Omental fat pad (tissue), 4 donors: ENCODE measurements at places on chromosomes 13 and 19. TPM values are rescaled to one million over a fixed set of nuclear protein-coding genes. Genes with fewer than 3 reads are reported as not detected.

- DNase-seq, result no peak
Observed at GRCh38 chr13:48297131-48297786, 6.3 kb upstream of the RB1 start.

Gene ZNF675
- total RNA-seq, result 7.3 TPM

Gene MISP
- 3.2 TPM for total RNA-seq

Gene HSD11B1L
- 7.2 TPM for total RNA-seq

DNA sequence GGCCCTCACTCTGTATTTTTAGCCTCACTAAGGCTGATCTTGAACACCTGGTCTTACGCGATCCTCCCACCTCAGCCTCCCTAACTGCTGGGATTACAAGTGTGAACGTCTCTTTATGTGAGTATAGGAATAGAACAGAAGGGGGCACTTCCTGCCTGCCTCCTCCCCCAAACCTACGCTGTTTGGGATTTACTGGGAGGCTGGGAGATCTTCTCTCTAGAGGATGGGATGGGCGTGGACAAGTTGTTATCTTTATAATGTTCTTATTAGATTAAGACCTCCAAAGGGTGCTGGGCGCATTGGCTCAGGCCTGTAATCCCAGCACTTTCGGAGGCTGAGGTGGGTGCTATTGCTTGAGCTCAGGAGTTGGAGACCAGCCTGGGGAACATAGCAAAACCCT lies 2.9 kb upstream of the CSNK1G2 start:
- no peak for DNase-seq

- DNase-seq, result no peak
Observed at GRCh38 chr19:57615346-57615745, 1.3 kb downstream of the ZNF134 start.

Gene DENND1C
- total RNA-seq, result 7.6 TPM

Gene ARHGAP45
- 41.2 TPM for total RNA-seq

- DNase-seq, result no peak
Observed at GRCh38 chr13:41652735-41653361, 195.5 kb downstream of the RGCC start.

DNA sequence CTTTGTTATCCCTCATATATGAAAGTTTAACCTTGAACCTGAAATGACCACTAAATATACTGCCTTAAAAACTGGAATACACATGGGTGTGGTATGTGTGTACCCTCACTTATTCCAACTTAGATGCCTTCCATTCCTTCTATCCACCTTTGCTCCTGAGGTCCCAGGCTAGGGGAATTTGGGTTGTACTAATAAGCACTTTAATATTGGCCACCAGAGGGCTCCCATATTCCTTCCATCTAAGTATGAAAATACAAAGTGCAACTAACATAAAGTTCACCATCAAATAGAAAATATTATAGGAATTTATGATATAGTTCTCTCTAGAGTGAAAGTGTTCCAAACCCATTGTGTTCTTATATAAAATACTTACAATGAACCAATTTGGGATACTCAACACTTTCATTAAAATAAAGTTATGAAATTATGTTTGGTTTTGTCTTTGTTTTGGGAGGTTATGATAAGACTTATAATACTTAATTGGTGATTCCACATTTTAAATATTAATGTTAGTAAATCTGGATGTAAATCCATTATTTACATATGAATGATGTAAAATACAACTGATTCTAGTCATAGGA lies 62.3 kb downstream of the ITGBL1 start:
- DNase-seq, result no peak

Gene IGFL2
- total RNA-seq, result not detected

Gene TTC9B
- not detected for total RNA-seq

- no peak for DNase-seq
Observed at GRCh38 chr19:9622531-9622930, 1.5 kb upstream of the ZNF561 start.

GRCh38 chr13:78603240-78603957 lies at the start of gene POU4F1:
TSS of gene POU4F1 (minus strand) at chr13:78603552. CDS start at chr13:78603326, 226 bp downstream.
- no peak for DNase-seq

- DNase-seq, result no peak
Observed at GRCh38 chr19:5977222-5977784, 637 bp downstream of the RANBP3 start.

- DNase-seq, result no peak
Observed at GRCh38 chr13:113845055-113845454, 18.8 kb downstream of the GAS6 start.

Gene ATP4B
- total RNA-seq, result not detected

- no peak for DNase-seq
Observed at GRCh38 chr13:49716615-49717014, 25.3 kb upstream of the EBPL start.

DNA sequence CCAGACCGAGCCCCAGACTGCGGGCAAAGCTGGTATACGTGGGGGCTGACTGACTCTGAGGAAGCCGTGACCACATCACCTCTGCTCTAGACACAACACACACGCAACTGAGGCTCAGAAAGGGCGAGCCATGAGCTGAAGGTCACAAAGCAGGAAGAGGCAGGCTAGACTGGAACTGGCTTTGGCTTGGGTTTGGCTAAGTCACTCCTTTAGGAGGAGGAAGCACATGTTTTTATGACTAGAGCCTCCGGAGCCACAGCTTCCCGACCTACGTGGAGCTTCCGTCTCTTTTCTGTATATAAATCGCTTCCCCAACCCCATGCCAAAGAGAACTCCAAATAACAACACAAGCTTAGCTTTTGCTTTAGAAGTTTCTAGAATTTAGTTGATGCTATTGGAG lies 48.0 kb downstream of the RFX2 start:
- DNase-seq, result peak; percentile 28

GRCh38 chr13:79830945-79831344 lies 350.0 kb downstream of the NDFIP2 start:
- DNase-seq, result no peak

Gene KASH5
- total RNA-seq, result 0.56 TPM

Gene AP1M1
- total RNA-seq, result 95.2 TPM

- DNase-seq, result no peak
Observed at GRCh38 chr13:25691654-25692053, 319.9 kb downstream of the ATP8A2 start.

Gene ZNF428
- total RNA-seq, result 15.4 TPM

Gene IGFL1
- not detected for total RNA-seq

DNA sequence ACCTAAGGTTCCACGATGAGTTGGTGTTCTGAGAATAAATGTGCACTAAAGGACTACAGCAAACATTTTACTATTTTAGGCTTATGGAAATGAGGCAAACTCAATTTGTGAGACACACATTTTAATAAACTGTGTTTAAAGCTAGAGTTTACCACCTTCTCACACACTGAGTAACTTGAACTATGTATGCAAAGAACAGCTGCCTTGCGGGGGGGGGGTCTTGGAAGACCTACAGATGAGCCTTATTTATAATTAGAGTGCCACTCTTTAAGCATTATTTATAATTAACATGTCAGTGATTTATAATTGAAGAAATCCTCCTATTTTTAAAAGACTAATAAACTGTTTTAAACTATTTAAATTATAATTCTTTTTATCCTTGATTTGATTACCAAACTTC lies 300.4 kb downstream of the DLEU7 start:
- DNase-seq, result no peak

Gene FCAR
- 6.7 TPM for total RNA-seq

Gene ZNF850
- 3.2 TPM for total RNA-seq

- no peak for DNase-seq
Observed at GRCh38 chr13:49436890-49437289, 7.0 kb downstream of the CAB39L start.

GRCh38 chr13:54980651-54981050 lies 1952.0 kb downstream of the OLFM4 start:
- no peak for DNase-seq

- peak; percentile 72 for DNase-seq
Observed at GRCh38 chr19:57947419-57948134, at the start of gene ZNF256. TSS of gene ZNF256 (minus strand) at chr19:57947706. CDS start at chr19:57947474, 232 bp downstream.

- DNase-seq, result no peak
Observed at GRCh38 chr13:63435667-63436324, 2020.1 kb upstream of the PCDH20 start.

Gene TIMM13
- 40.1 TPM for total RNA-seq

Gene ZNF730
- total RNA-seq, result not detected

DNA sequence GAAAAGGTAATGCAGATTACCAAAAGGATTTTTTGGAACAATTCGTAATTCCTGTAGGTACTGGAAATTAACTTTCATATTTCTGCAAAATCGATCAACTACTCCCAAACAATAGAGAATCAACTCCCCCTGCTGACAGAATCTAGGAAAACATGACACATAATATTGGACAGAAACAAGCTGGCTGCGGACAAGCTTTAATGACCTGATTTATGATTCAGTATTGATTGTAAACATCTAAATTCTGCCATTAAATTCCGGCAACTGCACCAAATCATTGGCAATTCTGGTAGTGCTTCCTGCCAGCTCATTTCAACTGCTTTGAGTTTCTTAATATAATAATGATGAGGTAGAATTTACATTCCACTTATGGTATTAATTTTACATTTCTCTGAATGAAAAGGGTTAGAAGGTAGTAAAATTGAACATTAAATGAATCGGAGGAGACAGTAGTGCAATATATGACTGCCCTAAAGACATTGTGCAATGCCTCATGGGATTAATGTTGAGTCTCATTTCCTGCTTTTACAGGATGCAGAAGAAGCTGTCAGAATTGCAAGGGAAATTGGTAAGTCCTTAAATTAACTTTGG lies 146.5 kb downstream of the PCCA start:
- DNase-seq, result no peak

Gene C5AR1
- 42.5 TPM for total RNA-seq

Gene GNG8
- total RNA-seq, result not detected
